Lung microvascular endothelial cell (primary cell): ENCODE measurements at places on chromosomes 7 and 10. TPM values are rescaled to one million over a fixed set of nuclear protein-coding genes. Genes with fewer than 3 reads are reported as not detected.
A peak's percentile ranks its signal among the peaks of the same experiment; 100 is the strongest.

- no peak for DNase-seq
These were observed 201.9 kb upstream of the SHH start for GRCh38 chr7:156014201-156014600.

DNA sequence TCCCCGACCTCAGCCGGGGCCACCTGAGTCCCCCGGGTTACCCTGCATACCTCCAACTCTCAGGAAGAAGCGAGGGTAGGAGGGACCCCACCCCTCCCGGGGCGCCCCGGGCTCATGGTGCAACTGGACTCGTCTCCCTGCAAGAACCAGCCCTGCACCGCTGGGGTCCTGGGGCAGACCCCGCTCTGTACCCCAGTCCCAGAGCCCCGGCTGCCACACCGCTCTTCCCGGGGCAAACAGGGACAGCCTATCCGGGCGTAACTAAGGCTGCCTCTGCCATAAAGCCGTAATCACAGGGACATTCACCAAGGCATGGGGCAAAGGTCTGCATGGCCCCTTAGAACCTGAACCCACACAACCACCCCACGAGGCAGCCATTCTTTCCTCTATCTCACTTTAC is 6.7 kb upstream of the MAFK start:
- no peak for DNase-seq

Gene FAM20C
- 0.65 and 0.79 TPM in 2 replicates for total RNA-seq

- DNase-seq, result peak; percentile 100
These were observed at the start of gene FBXO24 for GRCh38 chr7:100586266-100587025. Gene FBXO24, plus strand, starts transcription at chr7:100586328. Its CDS starts 298 bp downstream, at chr7:100586626.

Gene ATP5MK
- total RNA-seq, result 183 and 219 TPM in 2 replicates

Gene SCD
- total RNA-seq, result 29.8 and 60.1 TPM in 2 replicates

DNA sequence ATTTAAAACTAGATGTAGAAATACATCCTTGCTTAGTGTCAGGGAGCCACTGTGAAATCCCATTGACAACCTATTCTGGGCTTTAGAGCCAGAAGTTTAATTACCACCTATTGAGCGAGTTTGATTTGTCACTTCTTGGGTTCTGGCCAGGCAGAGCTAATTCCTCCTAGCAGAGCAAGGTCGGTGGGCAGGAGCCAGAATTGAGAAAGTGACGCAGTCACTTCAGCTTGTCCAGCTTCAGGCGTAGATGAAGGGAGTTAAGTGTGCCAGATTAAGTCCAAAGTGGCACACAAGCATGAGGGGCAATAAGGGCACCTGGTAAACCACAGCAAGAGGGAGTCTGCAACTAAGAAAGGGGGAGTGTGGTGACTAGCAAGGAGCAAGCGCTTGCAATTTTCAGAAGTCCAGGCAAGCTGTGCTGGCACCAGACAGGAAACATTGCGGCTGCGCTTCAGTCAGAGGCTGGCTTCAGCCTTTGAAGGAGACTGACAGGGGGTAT is 119.4 kb downstream of the ST7 start:
- DNase-seq, result no peak

DNA sequence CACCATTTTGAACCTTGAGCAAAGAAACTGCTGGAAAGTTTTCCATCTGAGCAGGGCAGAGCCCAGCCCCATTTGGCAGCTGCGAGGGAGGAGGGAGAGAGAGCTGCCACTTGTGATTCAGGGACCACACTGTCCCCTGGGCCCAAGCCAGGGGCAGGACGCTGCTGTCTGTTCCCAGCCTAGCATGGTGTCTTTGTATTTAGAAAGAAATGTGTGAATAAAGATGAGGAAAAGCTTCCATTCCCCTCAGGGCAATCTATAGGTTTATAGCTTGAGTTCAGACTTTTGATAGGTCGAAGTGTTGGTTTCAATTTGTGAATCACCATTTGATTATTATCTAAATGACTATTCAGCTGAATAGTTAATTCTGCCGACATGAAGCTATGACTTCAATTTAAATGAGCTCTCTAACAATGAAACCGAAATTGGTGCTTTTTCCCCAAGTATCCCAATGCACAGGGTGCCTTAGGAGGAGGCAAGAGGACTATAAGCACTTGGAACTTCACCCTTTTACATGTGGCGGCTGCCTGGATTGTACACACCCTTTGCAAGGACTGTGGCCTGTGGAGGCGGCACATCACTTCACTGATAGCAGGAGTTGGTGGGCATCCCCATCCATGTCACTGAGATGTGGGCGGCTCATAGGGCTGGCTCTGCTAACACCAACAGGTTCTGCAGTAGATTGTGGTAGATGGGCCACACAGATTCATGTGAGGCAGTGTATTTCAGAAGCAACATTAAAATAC is 223.5 kb downstream of the CCDC3 start:
- no peak for DNase-seq
